K562 (cell line): ENCODE measurements at places on chromosomes 1 and 21. TPM values are rescaled to one million over a fixed set of nuclear protein-coding genes. Genes with fewer than 3 reads are reported as not detected.

The CD53 gene
- total RNA-seq = 68.2 and 79.5 TPM in 2 replicates

GRCh38 chr1:208535511-208535910, 291.3 kb upstream of the PLXNA2 start:
- no peaks in the 10 kb centered on the region for H3K4me1 ChIP-seq
- no peak overlapping the region for H3K4me3 ChIP-seq
- no peaks in the 10 kb centered on the region; the same call in 2 of the 3 replicates for H3K27me3 ChIP-seq
- H3K27ac ChIP-seq = no peak overlapping the region
- H3K36me3 ChIP-seq = no peaks in the 10 kb centered on the region
- DNase-seq = no peak

The CELSR2 gene
- 19.1 and 21.9 TPM in 2 replicates for total RNA-seq

DNA sequence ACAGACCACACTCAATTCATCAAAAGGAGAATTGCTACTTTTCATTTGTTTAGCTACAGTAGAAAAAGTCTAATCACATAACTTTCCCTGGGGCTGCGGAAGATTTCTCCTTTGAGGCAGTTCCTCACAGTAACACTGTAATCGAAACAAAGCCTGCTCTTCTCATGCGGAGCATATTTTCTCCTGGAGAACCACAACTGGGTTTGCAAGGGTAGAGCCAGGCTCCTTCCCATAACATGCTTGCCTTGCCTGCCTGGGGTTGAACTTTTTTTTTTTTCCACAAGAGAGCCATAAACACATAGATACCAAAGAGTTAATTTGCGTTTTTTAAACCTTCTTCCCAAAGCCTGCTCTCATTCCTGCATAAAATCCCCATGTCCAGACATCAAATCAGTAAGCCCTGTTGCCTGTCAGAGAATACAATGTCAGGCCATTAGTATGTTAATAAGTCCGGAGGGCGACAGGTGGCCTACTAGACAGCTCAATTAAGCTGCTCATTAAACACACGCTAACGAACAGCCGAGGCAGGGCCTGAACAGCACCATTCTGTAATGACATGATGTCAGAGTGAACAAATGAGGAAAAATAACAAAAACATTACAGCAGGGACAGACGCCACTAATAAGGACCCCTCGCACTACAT, 107.1 kb upstream of the OLIG2 start:
- no peaks in the 10 kb centered on the region for H3K27me3 ChIP-seq
- no peak overlapping the region for H3K4me3 ChIP-seq

DNA sequence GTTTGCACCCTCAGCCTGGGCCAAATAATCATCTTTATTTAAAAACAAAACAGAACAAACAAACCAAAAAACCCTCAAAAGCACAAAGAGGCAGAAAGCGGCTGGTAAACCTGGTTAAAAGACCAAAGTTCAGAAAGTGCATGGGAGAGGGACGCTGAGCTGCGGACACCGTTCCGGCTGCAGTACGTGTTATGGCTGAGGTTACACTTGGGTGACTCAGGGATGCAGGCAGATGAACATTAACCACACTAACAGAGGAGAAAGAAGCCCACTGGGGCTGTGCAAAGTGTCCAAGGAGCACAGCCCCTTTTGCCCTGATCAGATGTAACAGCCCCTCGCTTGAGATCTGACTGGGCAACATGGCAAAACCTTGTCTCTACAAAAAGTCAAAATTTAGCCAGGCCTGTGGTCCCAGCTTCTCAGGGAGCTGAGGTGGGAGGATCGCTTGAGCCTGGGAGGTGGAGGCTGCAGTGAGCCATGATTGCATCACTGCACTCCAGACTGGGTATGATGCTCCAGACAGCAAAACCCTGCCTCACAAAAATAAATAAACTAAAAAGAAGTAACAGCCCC, 28.3 kb downstream of the GPR157 start:
- no peaks in the 10 kb centered on the region; the same call in 1 of the 2 replicates for H3K4me1 ChIP-seq
- H3K27ac ChIP-seq = no peak overlapping the region
- H3K4me3 ChIP-seq = no peak overlapping the region

DNA sequence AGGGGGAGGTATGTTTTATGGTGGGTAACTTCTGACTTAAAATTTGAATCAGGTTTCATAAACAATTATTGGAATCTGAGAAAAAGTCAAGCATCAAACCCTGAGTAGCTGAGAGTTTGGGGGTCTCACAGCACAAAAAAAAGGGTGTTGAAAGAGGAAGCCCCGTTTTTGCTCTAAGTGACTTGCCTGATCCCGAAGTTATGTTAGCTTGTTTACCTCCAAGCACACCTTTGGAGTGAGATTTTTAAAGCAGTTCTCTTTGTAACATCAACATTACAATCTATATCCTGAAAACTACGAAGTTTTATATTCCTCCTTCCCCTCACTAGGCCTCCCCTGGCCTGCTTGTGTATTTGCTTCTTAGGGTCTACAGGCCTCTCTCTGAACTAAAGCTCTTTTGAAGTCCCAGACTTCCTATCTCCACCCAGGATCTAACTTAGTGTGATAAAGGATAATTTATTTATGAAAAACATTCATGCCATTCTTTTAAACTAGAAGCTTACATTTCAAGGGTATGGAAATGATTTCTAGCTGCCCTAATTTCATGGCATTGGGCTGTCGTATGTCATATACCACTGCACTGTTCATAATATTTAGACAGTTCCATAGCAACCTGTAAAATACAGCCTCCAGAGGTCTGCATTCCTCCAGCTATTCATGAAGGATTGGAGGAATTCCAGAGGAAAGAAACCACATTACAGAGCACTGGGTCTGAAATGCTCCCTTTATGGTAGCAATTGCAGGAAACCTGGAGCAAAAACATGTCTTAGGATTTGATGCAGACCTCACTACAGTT, 36.1 kb upstream of the RGS1 start:
- no peaks in the 10 kb centered on the region for H3K36me3 ChIP-seq
- no peak overlapping the region for H3K27ac ChIP-seq
- DNase-seq = no peak
- H3K4me3 ChIP-seq = no peak overlapping the region

DNA sequence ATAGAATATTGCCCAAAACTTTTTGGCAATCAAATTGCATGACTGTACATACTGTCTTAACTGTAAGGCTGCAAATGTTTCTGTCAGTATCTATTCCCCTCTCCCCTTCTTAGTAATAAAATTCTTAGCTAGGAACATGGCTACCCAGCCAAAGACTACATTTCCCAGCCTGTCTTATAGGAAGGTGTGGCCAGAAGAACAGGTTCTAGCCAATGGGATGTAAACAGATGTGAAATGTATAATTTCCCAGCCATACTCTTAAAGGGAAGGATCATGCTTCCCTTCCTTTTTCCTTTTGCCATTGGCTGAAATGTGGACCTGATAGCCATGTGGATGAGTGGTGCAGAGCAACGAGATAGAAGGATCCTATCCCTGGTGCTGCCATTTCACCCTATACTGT, 7.0 kb upstream of the HIVEP3 start:
- H3K36me3 ChIP-seq = no peaks in the 10 kb centered on the region
- DNase-seq = no peak
- H3K4me1 ChIP-seq = no peaks in the 10 kb centered on the region
- H3K27me3 ChIP-seq = 0 out of 3 replicates have a peak, but pooled peaks cover 2% of the 10 kb centered on the region

GRCh38 chr1:108199201-108199691, 897 bp downstream of the SLC25A24 start:
- H3K36me3 ChIP-seq = peaks cover 29% of the 10 kb centered on the region; the same call in 2 of the 3 replicates
- DNase-seq = peak; percentile 40
- peaks cover 11% of the 10 kb centered on the region for H3K4me1 ChIP-seq
- peak overlapping the region; percentile 79 for H3K4me3 ChIP-seq

The RSPH1 gene
- total RNA-seq = not detected in 2 replicates

DNA sequence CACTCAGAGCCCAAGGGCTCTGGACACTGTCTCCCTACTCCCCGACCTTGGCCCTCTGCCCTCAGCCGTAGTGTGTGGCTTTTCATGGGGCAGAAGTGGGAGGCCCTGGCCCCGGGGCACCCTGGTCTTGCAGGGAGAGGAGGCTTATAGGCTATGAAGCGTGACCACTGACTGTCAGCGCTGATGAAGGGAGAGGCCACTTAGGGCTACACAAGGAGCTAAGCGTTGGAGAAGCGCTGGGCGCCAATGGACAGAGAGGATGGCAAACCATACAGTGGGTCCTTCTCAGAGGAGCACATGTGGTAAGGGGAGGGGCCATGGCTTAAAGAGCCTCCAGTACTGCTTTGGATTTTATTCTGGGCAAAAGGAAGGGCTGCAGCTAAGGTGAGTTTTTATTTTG, 7.9 kb downstream of the CRABP2 start:
- no peaks in the 10 kb centered on the region for H3K27me3 ChIP-seq
- no peak overlapping the region for H3K4me3 ChIP-seq
- H3K36me3 ChIP-seq = no peaks in the 10 kb centered on the region
- peaks cover 36% of the 10 kb centered on the region for H3K4me1 ChIP-seq

- H3K4me1 ChIP-seq = peaks cover 76% of the 10 kb centered on the region
- no peak overlapping the region for H3K4me3 ChIP-seq
- H3K36me3 ChIP-seq = no peaks in the 10 kb centered on the region
- H3K27me3 ChIP-seq = no peaks in the 10 kb centered on the region
- DNase-seq = no peak
Observed at GRCh38 chr1:1352786-1353388, 3.7 kb upstream of the DVL1 start.

GRCh38 chr1:89545264-89546038, 20.8 kb downstream of the LRRC8B start:
- peak overlapping the region; percentile 95 for H3K27ac ChIP-seq
- H3K4me1 ChIP-seq = peaks cover 81% of the 10 kb centered on the region
- H3K4me3 ChIP-seq = no peak overlapping the region
- peak; percentile 95 for DNase-seq

The ADGRL2 gene
- 0.13 and 0.40 TPM in 2 replicates for total RNA-seq

DNA sequence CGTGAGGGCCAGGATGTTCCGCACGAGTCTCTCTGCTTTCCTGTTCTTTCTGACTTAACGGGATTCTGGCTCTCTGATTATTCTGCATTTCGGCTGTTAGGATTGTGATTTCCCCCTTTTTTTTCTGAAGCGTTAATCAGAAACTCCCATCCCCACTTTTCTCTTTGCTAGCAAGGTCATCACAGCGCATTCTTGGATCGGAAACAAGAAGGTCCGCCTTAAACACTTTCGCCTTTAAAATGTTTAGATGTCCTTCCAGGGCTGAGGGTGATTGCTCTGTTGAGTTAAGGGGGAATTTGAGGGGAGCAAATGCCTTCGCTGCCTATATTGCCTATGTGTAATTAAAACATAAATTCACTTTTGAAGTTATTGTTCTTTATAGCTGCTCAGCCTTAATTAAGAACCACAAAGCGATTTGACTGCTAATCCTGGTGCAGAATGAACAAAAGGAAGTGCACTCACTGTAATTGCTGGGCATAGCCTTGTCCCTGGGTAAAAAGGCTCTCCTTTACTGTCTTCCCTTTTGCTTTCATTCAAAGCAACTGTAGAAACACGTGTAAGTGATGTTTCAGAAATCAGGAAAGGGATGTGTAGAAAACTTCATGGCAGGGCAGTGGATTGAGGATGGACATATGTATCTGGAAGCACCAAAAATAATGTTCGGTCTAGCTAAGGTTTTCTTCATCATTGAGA, 1.2 kb downstream of the LAMC1 start:
- peaks cover 35% of the 10 kb centered on the region for H3K27me3 ChIP-seq
- no peaks in the 10 kb centered on the region for H3K36me3 ChIP-seq
- H3K27ac ChIP-seq = no peak overlapping the region
- H3K4me1 ChIP-seq = peaks cover 7% of the 10 kb centered on the region; the same call in 2 of the 3 replicates

DNA sequence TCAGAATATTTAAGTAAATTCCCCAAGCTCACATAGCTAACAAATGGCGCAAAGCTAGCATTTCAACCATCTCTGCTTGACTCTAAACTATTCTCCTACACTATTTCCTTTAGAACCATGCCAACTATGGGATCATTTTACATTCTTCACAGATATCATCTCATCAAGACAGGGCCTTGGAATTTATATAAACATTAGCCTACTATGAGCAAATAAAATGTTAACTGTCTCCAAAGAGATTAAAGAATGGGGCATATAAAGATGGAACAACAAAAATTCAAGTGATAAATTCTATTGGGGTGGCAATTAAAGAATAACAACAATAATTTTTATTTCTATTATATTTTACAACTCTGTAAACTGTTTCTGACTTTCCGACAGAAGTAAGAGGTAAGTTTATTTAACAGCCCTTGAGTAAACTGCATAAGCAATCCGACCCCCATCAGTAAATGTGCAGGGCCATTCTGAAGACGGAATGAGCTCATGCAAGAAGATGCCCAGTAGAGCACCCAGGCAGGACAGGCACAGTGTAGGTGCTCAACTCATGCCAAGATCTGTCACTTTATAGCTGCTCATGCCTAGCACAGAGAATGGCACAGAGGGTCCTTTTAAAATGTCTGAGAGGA, 261.9 kb downstream of the VAV3 start:
- no peak overlapping the region for H3K4me3 ChIP-seq
- no peaks in the 10 kb centered on the region for H3K27me3 ChIP-seq
- no peaks in the 10 kb centered on the region for H3K4me1 ChIP-seq
- DNase-seq = no peak
- no peaks in the 10 kb centered on the region for H3K36me3 ChIP-seq

The HLX gene
- 2.3 and 3.0 TPM in 2 replicates for total RNA-seq

The ZNF683 gene
- total RNA-seq = not detected in 2 replicates

DNA sequence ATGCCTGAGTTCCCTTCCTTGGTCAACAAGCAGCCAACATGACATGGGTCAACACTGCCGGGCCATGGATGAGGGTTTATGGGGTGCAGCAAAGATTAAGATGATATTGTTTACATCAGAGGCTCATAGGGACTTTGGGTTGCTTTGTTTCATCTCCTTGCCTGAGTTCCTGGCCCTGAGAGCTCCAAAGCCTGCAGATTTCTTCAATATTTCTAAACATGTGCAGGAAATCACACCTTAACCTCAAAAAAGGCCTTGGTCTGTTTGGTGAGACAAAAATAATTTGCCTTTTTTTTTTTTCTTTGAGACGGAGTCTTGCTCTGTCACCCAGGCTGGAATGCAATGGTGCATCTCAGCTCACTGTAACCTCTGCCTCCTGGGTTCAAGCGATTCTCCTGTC, 876 bp downstream of the SLAMF8 start:
- H3K4me1 ChIP-seq = no peaks in the 10 kb centered on the region; the same call in 2 of the 3 replicates
- H3K36me3 ChIP-seq = no peaks in the 10 kb centered on the region
- H3K27ac ChIP-seq = no peak overlapping the region
- DNase-seq = no peak

GRCh38 chr1:39802496-39803260, 14.0 kb upstream of the BMP8B start:
- no peaks in the 10 kb centered on the region for H3K27me3 ChIP-seq
- H3K4me3 ChIP-seq = no peak overlapping the region
- no peak for DNase-seq
- no peaks in the 10 kb centered on the region for H3K36me3 ChIP-seq

The ZSWIM5 gene
- total RNA-seq = 0.07 and 0.22 TPM in 2 replicates

GRCh38 chr1:7549277-7550161, 221.6 kb upstream of the VAMP3 start:
- no peaks in the 10 kb centered on the region for H3K4me1 ChIP-seq
- DNase-seq = no peak
- no peak overlapping the region for H3K27ac ChIP-seq
- H3K27me3 ChIP-seq = no peaks in the 10 kb centered on the region
- no peak overlapping the region for H3K4me3 ChIP-seq
